ENCODE measurements at places on chromosomes 6 and 20.

- DNase-seq, result no peak
These were observed 5.9 kb downstream of the CASS4 start for GRCh38 chr20:56417911-56418310.

GRCh38 chr20:32945710-32946221 lies 58.5 kb downstream of the SUN5 start:
- no peak for DNase-seq

DNA sequence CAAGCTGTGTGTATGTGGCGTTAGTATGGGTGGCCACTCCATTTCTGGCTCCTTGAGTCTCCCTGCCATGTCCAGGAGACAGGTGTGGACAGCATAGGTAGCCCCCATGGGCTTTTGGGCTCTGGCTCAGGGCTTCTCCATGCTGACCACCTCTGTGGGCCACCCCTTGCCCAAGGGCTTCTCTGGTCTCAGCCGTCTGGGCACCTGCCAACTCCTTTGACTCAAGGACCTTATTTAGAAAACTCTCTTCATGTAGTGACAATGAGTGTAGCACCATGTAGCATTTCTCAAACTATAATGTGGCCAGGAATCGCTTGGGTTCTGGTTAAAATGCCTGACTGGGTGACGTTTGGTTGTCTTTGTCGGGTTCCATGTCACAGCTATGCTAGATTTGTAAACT lies 5.1 kb upstream of the GTSF1L start:
- DNase-seq, result no peak

- no peak for DNase-seq
These were observed 333.8 kb downstream of the CDH26 start for GRCh38 chr20:60292001-60292520.

- no peak for DNase-seq
These were observed 179.1 kb upstream of the EYA4 start for GRCh38 chr6:133062077-133062476.

Data from stimulated activated CD4-positive, alpha-beta T cell treated with anti-CD3 and anti-CD28 coated beads, Interleukin-2, amount 100 ng/mL, for 48 hours (primary cell).